Stimulated activated naive CD4-positive, alpha-beta T cell treated with Interleukin-2 at 50 U/mL for 16 hours (primary cell): ENCODE measurements at places on chromosomes 12 and 14.

DNA sequence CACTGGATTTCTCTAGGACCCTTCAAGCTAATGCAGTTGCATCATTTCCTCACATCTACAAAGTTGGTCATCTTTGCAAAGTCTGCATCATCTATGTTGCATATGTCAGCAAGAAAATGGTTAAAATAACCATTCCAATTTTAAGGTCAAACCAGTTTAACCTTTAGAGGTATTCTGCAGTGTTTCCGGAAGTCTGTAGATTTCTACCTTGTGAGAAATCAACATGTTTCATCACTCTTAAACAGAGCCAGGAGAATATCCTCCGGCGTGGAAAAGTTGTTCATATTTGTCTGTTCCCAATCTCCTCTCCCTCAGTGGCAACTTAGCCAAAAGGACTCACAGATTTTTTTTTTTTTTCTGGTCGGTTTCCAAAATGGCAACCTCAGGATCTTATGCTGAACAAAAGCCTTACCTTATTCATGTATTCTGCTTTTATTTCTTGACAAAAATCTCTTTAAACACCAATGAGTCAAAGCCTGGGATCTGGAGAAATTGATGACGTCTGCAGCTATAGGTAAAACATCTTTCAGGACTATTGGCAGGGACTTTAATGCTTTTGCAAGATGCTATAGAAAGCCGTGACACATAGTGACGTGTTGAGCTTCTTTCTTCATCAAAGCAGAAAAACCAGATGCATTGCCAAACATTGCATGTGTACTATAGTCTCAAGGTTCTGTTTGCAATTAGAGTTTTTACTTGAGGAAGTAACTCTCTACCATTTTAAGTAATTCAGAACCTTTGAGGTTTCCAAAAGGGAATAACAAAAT, 16.0 kb upstream of the CDK17 start:
- no peak for DNase-seq

- peak; percentile 4 for DNase-seq
Measured at GRCh38 chr12:55938826-55939501, 8.0 kb downstream of the DGKA start.

GRCh38 chr12:77189901-77190416, 124.6 kb upstream of the E2F7 start:
- DNase-seq: no peak

GRCh38 chr14:102827716-102828115, 50.5 kb downstream of the TRAF3 start:
- no peak for DNase-seq

GRCh38 chr12:122182887-122183587, at the start of gene LRRC43:
Gene LRRC43, plus strand, starts transcription at chr12:122183123. Its CDS starts 22 bp downstream, at chr12:122183145.
- no peak for DNase-seq

- DNase-seq: no peak
Measured at GRCh38 chr12:44848703-44849085, 27.4 kb downstream of the NELL2 start.

DNA sequence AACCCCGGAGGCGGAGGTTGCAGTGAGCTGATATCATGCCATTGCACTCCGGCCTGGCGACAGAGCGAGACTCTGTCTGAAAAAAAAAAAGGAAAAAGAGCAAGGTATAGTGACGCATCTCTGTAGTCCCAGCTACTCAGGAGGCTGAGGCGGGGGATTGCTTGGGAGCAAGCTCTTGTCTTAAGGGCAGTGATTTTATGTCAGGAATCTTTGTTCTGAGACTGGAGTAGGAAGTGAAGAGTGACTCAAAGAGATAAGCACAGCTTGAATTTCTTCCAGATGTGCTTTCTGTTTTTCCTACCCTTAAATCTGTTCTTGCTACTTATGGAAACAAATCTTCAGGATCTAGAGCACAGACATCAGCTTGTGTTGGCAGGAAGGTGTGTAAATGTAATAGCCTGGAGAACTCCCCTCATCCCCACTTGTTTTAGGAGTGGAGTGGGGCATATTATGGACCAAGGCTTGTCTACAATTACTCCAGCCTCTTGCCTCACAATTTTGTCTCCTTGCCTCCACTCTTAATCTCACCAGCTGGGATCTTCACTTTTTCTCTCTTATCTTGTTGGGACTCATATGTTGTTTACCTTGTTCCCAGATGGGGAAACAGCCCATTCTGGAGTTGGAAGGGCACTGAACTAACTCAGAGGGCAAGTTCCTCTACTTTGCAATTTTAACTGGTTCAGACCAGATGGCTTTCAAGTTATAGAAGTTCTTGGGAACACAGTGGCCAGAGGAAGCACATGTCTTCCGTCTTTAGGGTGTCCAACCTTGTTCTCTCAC, 7.5 kb downstream of the TMED2 start:
- no peak for DNase-seq

- no peak for DNase-seq
Measured at GRCh38 chr14:75077794-75078193, 8.4 kb downstream of the ZC2HC1C start.

DNA sequence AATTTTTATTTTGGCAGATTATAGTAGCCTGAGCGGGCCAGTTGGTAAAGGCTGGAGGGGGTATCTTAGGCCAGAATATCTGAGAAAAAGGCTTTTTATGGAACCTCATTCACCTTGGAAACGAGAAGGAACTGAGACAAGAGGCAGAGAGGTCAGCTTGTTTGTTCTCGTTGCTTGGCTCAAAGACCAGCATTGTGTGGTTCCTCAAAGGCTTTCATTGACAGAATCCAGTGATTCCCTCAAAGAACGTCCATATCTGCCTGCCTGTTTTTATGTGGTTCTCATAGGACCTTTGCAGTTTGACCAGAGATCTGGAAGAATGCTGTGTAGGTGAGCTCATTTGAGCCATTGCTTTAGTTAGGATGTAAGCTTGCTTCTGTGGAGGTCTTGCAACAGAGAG, 117.3 kb downstream of the CFAP54 start:
- DNase-seq: no peak

- no peak for DNase-seq
Measured at GRCh38 chr12:18368594-18368993, 107.3 kb downstream of the PIK3C2G start.

GRCh38 chr12:93569301-93569655, 3.2 kb upstream of the SOCS2 start:
- DNase-seq: no peak

DNA sequence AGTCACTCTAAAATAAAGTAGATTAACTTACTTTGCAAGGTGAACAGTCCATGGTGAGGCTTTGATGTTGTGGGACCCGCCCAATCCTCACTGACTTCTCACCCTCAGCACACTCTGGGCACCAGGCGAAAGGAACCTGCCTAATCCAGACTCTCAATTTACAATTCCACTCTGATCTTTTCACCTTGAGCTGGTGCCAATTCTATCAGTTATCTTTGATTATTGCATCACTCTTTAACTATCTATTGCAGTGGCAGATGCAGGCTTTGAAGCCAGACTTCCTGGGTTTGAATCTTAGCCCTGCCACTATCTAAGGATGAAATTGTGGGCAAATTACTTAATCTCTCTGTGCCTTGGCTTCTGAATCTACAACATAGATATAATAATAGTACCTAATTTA, 18.9 kb upstream of the RASSF8 start:
- DNase-seq: no peak

GRCh38 chr12:29880987-29881386, 97.2 kb upstream of the TMTC1 start:
- DNase-seq: no peak

DNA sequence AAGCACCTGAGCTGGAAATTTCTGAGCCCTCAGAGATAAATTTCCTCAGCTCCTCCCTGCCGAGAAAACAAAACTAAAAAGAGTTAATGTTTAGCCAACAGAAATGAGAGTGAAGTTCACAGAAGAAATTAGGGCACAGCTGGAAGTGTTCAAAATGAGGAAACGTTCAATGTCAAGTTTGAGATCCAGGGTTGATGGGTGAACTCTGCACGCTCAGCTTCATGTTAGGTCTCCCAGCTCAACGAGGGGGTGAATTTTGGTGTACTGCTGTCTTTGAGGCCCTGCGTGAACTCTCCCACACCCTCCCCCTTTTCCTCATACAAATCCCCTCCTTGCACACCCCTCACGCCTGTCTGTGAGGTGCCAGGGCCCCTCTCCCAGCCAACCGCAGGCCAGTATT, 13.3 kb upstream of the OAS3 start:
- no peak for DNase-seq

- no peak for DNase-seq
Measured at GRCh38 chr14:21136024-21136423, 19.8 kb downstream of the OR5AU1 start.

- DNase-seq: no peak
Measured at GRCh38 chr14:90386321-90386720, 10.5 kb upstream of the CALM1 start.

DNA sequence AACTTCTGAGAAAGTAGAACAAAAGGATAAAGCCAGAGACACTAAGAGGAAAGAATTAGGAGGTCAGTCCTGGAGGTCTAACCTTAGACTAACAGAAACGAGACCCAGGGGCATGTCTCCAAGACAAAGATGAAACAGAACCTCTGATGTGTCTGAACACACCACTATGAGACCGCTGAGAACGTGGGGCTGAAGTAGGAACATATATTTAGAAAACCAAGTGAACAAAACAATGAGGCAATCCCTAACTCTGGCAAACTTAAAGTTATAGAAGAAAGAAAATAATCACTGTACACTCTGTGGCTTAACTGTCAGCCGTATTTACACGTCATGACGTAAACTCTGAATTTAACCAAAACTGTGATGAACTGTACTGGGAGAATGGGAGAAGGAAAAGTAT, 17.9 kb downstream of the KCTD10 start:
- no peak for DNase-seq

- DNase-seq: no peak
Measured at GRCh38 chr12:25896981-25897380, 61.5 kb upstream of the RASSF8 start.

DNA sequence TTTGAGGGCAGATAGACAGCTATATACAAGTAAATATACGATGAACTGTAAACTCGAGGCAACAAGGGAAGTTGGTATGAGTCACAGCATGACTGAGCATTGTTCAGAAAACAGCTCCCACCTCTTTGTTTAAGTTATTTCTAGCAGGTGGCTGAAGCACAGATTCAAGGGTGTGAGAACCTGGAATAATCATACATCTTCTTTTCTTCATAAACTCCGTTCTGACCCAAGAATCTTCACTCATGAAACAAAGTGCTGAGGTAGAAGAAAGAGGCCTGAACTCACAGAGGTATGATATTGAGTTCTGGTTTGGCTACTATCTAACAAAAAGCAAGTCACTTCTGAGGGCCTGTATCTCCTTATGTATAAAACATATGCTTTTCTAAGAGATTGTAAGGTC, 364.1 kb upstream of the KITLG start:
- no peak for DNase-seq

DNA sequence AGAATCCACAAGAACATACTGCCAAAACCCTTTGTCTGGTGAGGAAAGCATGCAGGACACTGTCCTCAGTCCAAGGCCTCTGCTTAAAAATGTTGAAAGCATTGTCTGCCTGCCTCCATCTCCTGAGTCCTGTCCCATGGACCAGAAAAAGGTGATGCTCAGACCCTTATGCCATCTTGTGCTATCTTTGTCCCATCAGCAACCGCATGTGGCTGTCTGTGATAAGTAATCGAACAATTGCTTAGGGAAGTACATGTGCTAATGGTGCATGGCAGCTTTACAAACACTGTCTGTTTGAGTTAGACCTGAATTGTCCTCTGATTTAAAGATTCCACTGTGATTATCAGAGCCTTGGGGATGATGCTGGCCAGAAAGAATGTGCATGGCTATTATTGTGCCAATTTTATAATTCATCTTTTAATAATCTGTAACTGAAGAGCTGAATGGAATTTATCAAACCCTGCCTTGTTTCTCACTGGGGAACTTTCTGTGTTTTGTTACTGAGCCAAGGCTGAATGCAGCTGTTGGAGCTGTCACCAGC, 177.5 kb downstream of the DACT1 start:
- no peak for DNase-seq

DNA sequence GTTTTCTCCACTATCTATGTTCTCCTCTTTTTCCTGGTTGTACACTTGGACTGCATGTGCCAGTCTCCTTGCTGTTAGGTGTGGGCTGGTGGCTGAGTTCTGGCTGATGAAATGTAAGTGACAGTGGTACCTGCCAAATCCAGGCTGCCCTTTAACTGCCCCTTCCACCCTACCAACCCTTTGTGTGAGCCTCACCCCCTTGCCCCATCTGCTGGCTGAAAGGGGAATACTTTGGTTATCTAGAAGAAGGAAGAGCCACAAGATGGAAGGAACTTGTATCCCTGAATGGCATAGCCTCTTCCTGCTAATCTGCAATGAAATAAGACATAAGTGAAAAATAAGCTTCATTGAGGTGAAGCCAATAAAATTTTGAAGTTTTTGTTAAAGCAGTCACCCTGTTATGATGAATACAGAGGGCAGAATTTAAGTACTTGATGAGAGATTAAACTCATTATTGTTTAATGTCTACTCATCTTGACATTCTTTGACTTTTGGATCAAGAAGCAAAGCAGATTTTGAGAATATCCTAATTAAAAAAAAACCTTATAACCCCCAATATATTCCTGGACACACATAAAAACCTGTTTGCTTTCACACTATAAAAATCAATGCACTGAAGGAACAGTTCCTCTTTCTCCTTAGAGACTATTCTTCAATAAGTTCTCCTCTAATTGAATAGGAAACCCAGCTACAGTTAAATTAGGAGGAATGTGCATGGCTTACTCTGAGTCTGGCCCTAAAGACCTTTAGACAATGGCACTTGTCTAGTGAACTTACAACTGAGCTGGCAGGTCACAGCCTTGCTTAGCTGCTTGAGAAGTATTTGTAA, 262.6 kb upstream of the BTG1 start:
- DNase-seq: peak; percentile 25

GRCh38 chr12:25529738-25530137, 23.3 kb downstream of the LMNTD1 start:
- no peak for DNase-seq

- DNase-seq: no peak
Measured at GRCh38 chr12:66061557-66062289, 68.8 kb downstream of the LLPH start.

DNA sequence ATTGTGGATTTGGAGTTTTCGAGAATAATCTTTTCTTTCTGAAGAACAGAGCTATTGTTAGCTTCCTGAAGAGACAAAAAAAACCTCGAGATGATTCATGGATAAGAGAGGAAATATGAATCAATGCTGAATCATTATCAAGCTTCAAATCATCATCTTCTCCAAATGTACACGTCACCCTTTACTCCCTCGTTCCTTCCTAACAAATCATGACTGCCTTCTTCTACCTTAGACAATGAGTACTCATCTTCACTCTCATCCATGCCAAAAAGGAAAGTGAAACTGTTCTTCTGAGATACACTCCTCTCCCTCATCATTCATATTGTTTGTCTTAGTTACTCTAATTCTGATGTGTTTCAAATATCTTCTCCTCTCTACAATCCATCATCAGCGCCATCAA, 1115.8 kb upstream of the ATXN7L3B start:
- DNase-seq: no peak

DNA sequence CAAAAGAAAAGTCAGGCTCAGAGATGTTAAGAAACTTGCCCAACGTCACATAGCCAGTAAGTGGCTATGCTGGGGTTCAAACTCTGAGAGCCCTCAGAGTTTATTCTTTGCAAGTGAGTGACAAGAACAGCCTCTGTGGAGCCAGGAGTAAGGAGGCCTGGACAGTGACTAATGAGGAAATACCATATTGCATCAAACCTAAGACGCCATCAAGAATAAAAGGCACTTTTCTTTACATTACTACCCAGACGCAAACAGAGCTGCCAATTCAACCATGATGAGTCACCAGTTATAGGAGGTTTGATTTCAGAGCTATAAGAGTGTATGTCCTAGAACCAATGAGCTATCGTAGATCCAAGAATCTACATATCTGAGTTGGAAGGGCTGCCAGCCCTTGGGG, 9.4 kb downstream of the TNFRSF1A start:
- no peak for DNase-seq

GRCh38 chr12:64749461-64750200, 9.6 kb downstream of the GNS start:
- no peak for DNase-seq

GRCh38 chr14:80213602-80214001, 2.3 kb upstream of the DIO2 start:
- DNase-seq: no peak
